ENCODE measurements at places on chromosomes 13 and 19. TPM values are rescaled to one million over a fixed set of nuclear protein-coding genes. Genes with fewer than 3 reads are reported as not detected.

Gene SHANK1
- polyA plus RNA-seq = not detected

- DNase-seq = peak; percentile 27
- no peaks in the 10 kb centered on the region for H3K36me3 ChIP-seq
- H3K4me3 ChIP-seq = no peak overlapping the region
- H3K27me3 ChIP-seq = no peaks in the 10 kb centered on the region
Measured at GRCh38 chr19:49212016-49212701, 54.6 kb downstream of the TRPM4 start.

- no peaks in the 10 kb centered on the region for H3K4me1 ChIP-seq
- H3K4me3 ChIP-seq = no peak overlapping the region
- H3K27me3 ChIP-seq = no peaks in the 10 kb centered on the region
- DNase-seq = no peak
- no peaks in the 10 kb centered on the region for H3K36me3 ChIP-seq
Measured at GRCh38 chr13:23986619-23987018, 89.3 kb upstream of the C1QTNF9B start.

Gene ZNF681
- 0.19 TPM for polyA plus RNA-seq

Gene TICAM1
- polyA plus RNA-seq = 9.2 TPM

Gene CGB8
- polyA plus RNA-seq = not detected

Gene CYP4F8
- polyA plus RNA-seq = not detected

GRCh38 chr13:73857106-73857505 lies 277.1 kb downstream of the KLF12 start:
- H3K36me3 ChIP-seq = no peaks in the 10 kb centered on the region
- H3K4me1 ChIP-seq = no peaks in the 10 kb centered on the region
- H3K27ac ChIP-seq = no peak overlapping the region

Gene RYR1
- 0.76 TPM for polyA plus RNA-seq

- H3K36me3 ChIP-seq = peaks cover 48% of the 10 kb centered on the region
- no peak overlapping the region for H3K27ac ChIP-seq
- H3K27me3 ChIP-seq = no peaks in the 10 kb centered on the region
- H3K4me3 ChIP-seq = no peak overlapping the region
Measured at GRCh38 chr19:4014541-4015491, 7.3 kb downstream of the PIAS4 start.

- H3K4me3 ChIP-seq = no peak overlapping the region
- no peaks in the 10 kb centered on the region for H3K27me3 ChIP-seq
- DNase-seq = no peak
- no peak overlapping the region for H3K27ac ChIP-seq
- peaks cover 7% of the 10 kb centered on the region for H3K4me1 ChIP-seq
Measured at GRCh38 chr19:709965-710571, 1.3 kb downstream of the PALM start.

All from CD14-positive monocyte (primary cell).